ENCODE measurements at places on chromosomes 3 and 15.

- DNase-seq, result no peak
Observed at GRCh38 chr3:19107719-19108118, 40.6 kb upstream of the KCNH8 start.

DNA sequence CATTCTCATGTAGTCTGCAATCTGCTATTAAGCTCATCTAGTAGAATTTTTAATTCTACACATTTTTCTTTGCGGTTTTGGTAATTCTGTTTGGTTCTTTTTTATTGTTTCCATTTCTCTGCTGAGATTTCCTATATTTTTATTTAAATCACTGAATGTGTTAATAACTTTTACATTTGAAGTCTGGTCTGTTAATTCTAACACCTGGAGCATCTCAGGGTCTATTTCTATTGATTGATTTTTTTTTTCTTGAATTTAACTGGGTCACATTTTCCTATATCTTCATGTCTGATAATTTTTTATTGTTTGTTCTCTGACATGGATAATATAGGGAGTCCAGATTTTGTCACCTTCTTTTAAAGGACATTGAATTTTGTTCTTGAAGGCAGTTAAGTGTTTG is 163.5 kb downstream of the OPA1 start:
- no peak for DNase-seq

GRCh38 chr3:37050282-37050681 is 57.0 kb downstream of the MLH1 start:
- DNase-seq, result no peak

DNA sequence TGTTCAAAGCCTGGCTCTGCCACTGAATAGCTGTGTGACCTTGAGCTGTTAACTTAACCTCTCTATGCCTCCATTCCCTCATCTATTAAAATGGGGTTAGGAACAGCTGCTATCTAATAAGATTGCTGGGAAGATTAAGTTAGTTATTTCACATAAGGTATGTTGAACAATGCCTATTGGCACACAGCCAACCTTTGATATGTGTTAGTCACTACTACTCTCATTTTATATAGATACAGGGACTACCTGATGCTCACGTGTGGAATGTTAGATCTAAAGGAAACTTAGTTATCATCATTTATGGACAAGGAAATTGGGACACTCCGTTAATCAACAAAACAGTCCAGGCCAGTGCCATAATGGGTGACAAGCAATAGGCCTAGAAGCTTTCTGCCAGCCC is 332.4 kb upstream of the PPP2R3A start:
- DNase-seq, result no peak

DNA sequence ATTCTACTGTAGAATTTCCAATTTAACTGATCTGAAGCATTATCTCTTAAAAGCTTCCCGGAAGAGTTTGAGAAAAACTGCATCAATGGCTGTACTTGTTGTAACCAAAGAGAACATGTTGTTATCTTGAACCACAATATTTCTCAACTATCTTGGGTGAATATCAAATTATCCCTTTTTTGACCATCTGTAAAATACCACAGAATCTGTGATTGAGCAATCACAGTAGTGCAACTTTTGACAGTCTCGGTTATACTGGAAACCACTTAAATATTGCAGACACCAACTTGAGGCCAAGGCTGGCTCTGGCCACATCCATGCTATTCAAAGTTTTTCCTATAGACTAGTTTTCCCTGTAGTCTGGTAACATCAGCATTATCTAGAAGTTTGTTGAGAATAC is 842.8 kb upstream of the EPHA6 start:
- peak; percentile 0 for DNase-seq

DNA sequence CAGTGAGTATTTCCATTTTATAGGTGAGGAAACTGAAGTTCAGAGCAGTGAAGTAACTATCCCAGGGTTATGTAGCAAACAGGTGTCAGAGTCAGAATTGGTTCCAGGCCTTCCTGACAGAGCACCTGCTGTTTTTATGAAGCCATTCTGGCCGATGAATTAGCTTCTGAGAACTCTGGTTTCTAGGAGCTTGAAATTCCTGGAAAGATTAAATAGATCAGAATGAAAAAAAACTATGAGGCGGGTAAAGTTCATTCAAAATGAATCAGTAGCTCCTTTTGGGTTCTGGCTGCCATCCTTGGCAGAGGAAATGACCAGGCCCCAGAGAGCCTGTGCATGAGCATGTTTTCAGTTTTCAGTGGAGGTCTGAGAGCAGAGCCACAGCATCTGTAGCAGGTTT is 59.3 kb upstream of the CFAP161 start:
- no peak for DNase-seq

- DNase-seq, result peak; percentile 43
Observed at GRCh38 chr3:63864008-63864964, 619 bp downstream of the ATXN7 start.

GRCh38 chr3:192892981-192893700 is 24.5 kb downstream of the MB21D2 start:
- DNase-seq, result peak; percentile 56

DNA sequence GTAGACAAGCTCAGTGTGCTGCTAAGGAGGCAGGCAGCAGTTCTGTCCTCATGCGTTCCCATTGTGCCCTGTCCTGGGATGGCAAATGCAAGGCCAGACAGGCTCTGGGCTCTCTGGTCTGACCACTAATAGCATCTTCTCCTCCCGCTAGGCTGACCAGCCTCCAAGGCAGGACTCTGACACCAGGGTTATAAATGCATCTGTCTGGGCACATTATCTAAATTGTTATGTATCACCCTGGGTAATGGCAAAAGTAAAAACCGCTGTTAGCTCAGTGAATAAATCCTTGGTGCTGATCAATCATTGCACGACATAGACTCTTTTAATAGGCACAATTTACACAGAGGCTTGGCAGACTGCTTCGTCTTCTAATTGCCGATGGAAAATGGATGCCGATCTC is 85.6 kb downstream of the CLSTN2 start:
- DNase-seq, result no peak

GRCh38 chr3:26708501-26708900 is 85.9 kb downstream of the LRRC3B start:
- no peak for DNase-seq

DNA sequence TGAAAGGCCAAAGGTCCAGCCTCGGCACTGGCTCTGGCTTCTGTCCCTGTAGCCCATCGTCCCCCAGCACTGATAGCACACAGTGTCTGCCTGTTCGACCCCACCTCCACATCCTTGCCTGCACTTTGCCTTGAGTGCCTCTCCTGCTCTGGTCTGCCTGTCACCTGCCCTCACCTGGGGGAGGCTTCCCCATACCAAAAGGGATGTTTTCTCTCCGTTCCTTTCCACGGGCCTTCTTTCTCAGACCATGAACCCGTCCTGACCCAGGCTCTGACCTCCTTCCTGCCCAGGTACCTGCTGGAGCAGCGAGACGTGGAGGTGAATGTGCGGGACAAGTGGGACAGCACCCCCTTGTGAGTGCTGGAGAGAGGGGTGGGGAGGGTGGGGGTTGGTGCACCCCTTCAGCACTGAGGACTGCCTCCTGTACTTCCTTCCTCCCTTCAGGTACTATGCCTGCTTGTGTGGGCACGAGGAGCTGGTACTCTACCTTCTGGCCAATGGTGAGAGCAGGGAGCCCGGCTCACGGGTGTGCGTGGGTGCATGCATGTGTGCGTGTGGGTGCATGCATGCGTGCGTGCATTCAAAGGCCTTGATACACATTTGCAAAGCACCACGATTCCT is 1.5 kb downstream of the ABTB1 start:
- no peak for DNase-seq

GRCh38 chr3:53122933-53123305 is 7.3 kb downstream of the RFT1 start:
- no peak for DNase-seq

- DNase-seq, result peak; percentile 10
Observed at GRCh38 chr3:142180761-142181362, 31.5 kb upstream of the TFDP2 start.

GRCh38 chr15:51367322-51367976 is 26.0 kb downstream of the GLDN start:
- DNase-seq, result peak; percentile 52

DNA sequence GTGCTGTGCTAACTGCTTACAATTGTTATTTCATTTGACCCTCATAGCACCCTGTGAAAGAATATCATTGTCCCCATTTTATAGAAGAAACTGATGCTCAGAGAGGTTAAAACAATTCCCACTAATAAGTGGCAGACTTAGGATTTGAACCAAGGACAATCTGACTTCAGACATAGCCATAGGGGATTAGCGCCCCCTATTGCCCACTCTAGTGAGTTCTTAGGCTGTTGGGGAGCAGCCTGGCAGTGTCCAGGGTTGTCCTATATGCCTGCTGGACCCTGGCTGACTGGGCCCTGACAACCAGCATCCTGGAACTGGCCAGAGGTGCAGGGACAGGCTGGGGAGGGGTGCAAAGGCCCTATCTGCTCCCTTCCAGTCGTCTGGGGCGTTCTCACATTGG is 15.4 kb downstream of the DPH3 start:
- DNase-seq, result no peak

GRCh38 chr3:100106531-100107141 is 7.7 kb downstream of the FILIP1L start:
- peak; percentile 76 for DNase-seq

Data from umbilical cord (tissue), 2 donors.